HFFc6 (cell line): ENCODE measurements at places on chromosomes 6 and 20.

GRCh38 chr20:35724321-35725230 lies 17.5 kb downstream of the RBM39 start:
- no peak for DNase-seq

DNA sequence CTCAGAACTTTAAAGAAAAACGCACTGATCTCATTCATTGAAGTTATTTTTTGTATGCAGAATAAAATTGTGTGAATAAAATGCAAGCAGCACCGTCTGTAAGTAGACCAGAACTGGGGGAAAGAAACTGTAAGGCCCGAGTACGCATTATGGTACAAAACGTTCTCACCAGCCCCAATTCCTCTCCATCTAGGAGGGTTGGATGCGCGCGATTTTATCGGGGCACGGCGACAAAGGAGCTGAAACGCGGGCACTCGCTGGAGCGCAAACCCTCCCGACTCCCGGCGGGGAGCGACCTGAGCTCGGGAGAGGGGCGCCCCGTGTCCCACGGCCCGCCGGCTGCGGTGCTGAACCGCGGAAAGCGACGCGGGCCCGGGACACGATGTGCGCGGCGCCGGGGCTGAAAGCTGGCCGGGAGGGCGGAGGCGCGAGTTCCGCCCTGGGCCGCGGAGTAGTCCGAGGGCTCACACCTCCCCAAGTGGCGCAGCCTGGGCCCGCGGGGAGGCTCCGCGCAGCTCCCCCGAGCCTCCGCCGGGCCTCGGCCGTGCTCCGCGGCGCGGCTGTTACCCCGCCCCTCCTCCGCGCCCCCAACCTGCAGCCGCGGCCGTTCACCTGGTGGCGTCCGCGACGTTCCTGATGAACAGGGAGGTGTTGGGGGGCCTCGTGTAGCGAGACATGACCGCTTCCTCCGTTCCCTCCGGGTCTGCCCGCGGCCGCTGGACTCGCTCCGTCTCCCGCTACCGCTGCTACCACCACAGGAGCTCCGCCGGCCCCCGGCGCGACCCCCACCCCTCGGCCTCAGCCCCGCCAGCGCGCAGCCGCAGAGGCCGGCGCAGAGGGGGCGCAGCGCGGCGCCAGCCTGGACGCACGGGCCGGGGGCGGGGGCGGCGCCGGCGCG lies at the start of gene SRSF12:
Gene SRSF12, minus strand, starts transcription at position 861 of the 898 bp plus-strand sequence. Its CDS starts 184 bp downstream, at position 677.
- no peak for DNase-seq

GRCh38 chr20:23180451-23180921 lies 94.4 kb upstream of the CD93 start:
- DNase-seq, result no peak

GRCh38 chr6:95819939-95820338 lies 195.8 kb upstream of the FUT9 start:
- no peak for DNase-seq

GRCh38 chr6:110898111-110898510 lies 23.5 kb downstream of the AMD1 start:
- DNase-seq, result no peak

GRCh38 chr6:146855889-146856288 lies 257.1 kb downstream of the ADGB start:
- DNase-seq, result no peak

GRCh38 chr20:16488616-16489015 lies 84.6 kb downstream of the KIF16B start:
- DNase-seq, result no peak

- DNase-seq, result no peak
These were observed 18.5 kb downstream of the CST4 start for GRCh38 chr20:23670361-23670760.

GRCh38 chr6:9412951-9413559 lies 977.7 kb upstream of the SLC35B3 start:
- DNase-seq, result no peak
